GF-D8 (cell line): ENCODE measurements at places on chromosomes 6 and 20.

GRCh38 chr6:39407446-39407993 is 85.0 kb upstream of the KCNK16 start:
- DNase-seq = no peak

DNA sequence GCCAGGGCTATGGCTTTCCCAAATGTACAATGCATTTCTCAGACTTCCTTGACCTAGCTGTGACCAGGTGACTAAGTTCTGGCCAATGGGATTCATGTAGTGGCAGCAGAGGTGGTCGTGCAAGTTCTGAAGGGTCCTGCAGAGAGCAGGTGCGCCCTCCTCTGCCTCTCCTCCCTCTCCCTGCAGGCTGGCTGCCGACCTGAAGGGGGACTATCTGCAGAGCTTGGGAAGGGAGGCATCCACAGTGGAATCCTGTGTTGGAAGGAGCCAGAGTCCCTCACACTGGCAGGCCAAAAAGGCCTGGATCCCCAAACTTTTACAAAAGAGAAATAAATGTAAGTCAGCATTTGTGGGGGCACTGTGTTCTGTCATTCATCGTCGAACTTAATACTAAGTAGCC is 66.6 kb downstream of the CDH26 start:
- DNase-seq = no peak

DNA sequence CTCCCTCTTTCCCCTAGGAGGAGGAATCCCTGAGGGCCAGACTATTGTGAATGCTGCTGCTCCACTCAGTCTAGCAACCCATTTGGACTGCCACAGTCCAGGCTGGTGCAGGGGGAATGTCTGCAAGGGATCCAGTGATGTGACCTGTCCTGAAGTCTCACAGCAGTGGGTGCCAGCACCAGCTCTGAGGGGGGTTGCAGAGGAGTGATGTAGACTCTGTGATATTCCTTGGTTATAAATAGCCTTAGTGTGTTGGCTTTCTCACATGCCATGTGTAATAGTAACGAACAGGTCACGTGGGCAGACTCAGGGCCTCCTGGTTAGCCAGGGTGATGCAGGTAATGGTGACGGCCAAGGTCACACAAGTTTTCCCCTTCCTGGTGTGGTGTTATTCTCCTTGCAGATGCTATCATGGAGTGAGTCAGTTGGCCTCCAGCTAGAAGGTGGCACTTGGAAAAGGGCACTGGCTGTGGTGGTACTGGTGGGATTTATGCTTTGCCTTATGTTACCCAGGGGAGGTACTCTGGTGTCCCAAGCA is 404.4 kb downstream of the UTRN start:
- no peak for DNase-seq

- DNase-seq = peak; percentile 34
Measured at GRCh38 chr20:36873498-36874189, 2.3 kb upstream of the TLDC2 start.

DNA sequence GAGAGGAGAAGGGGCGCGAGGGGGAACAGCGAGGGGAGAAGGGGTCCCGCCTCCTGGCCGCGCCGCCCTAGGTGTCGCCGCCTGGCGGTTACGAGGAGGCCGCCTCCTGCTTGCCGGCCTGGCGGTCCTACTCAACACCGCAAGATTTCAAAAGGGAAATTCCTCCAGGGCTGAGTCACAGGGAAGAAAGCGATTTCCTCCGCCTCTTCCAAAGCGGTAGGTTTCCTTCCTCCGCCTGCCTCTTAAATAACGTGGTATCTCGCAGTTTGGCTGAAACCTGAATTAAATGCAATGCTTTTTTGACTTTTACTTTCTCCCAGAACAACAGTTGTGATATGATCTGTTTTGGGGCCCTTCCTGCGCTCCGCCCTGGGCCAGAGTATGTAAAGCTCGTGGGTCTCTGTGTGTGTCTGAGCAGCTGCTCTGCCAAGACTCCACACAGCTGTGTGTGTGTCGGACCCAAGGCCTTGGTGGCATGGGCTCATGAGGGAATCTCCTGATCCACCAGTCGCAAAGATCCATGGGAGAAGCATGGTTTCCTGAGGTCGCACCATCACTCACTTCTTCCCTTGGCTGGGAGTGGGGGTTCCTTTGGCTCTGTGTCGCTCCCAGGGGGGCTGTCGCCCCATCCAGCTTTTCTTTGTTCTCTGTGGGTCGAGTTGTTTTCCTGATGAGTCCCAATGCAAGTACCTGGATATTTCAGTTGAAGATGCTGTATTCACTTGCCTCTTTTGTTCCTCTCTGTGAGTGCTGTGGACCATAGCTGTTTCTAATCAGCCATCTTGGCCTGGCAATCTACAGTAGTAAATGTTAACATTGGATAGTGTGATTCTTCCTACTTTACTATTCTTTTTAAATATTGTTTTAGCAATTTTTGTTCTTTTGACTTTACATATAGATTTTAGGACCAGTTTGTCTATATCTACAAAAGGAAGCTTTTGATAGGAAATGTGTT is 31.6 kb upstream of the NOTCH4 start:
- peak; percentile 14 for DNase-seq

GRCh38 chr6:103723438-103724322 is 1136.0 kb downstream of the HACE1 start:
- no peak for DNase-seq

DNA sequence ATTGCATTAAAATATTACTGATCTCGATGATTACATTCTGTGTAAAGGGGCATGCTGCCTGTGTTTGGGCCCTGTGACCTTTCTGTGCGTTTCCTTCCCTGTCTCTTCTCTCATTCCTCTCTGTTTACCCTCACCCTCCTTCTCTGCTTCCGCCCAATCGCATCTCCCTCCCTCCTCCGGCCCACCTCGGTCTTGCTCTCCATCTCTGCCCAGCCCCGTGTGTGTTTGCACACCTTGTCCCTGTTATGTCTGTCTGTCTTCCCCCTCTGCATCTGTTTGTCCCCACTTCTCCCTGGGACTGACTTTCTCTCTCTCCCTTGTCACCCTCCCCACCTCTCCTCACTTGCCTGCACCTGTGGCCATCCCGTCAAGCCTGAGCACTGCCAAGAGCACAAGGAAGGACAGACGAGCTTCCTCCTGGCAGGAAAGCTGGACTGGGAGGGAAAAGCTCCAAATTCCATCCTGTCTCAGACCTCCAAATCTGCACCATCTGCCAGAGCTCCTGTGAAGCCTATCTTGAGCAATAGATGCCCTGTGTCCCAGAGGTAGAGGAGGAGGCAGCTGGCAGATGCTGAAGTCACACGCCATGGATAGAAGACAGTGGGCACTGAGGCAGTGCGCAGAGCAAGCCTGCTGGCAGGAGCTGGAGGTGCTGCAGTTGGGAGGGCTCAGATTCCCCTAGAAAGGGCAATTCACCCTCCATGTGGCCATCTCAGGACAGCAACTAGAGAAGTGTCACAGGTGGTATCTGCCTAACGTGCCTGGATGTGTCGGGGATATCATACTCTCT is 172.3 kb downstream of the PTPRT start:
- DNase-seq = no peak

DNA sequence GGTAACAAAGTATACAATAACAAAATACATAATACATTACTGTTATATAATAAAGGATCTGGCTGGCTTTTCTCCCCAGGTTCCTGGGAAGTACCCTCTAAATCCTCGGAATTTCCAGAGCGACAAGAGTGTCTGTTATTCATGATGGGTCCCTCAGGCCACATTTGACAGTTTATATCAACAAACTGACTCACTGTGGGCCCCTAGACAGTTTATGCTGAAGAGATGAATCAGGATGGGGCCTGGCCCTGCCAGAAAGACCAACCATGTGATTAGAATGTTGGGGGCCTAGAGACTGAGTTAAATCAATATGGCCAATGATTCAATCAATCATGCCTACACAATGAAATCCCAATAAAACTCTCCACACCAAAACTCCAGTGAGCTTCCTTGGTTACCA is 13.5 kb downstream of the USP45 start:
- DNase-seq = no peak

DNA sequence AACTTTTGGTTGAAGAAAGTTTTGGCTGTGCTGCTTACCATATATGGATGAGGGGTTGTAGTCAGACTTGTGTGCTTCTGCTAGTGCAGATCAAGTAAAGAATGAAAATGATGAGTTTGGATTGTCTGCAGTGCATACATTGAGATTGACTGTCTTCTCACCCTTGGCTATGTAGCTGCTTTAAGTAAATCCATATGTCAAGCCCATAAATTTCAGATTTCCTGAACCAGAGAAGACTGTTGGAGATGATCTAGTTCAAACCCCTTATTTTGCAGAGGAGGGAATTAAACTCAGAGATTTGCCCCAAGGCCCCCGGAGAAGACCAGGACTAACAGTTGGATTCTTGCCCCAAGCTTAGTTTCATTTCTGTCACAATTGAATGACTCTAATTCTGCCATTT is 67.2 kb downstream of the PKIB start:
- no peak for DNase-seq

GRCh38 chr6:143745166-143746133 is 67.7 kb downstream of the PHACTR2 start:
- no peak for DNase-seq

DNA sequence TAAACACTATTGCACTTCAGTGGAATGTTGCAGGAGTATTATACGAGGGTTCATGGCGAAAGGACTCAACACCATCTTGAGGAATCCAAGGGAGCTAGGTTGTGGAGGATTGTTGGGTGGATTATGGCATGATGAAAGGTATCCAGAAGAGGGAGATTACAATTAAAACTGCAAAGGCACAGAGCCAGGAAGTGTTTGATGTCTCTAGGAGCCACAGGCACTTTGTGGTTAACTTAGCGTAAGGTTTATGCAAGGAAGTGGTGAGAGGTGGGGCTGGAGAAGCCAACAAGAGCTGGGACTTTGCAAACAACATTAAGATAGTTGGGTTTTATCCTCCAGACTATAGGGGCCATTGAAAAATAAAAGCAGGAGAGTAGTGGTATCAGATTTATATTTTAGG is 86.6 kb upstream of the TPD52L1 start:
- DNase-seq = peak; percentile 19

- no peak for DNase-seq
Measured at GRCh38 chr6:18384621-18385020, 2.5 kb upstream of the RNF144B start.

- DNase-seq = no peak
Measured at GRCh38 chr6:122747573-122747972, 31.9 kb upstream of the FABP7 start.

DNA sequence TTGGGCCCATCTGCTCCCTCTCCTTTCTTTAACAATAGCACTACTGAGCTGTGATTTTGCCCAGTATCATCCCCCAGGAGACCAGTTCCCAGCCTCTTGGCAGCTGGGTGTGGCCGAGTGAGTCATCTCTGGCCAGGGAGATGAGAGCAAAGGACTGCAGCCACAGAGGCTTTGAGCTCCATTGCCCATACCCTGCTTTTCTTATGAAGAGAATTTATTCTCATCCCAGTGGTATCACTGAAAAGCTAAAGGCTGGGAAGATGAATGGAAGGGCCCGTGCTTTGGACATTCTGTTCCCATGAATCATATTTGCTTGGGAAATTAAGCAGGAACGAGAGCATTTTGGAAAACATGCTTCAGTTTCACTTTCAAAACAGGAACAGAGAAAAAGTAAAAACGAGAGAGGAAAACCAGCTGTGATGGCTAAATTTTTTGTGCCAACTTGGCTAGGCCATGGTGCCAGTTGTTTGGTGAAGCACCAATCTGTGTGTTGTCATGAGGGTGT is 14.9 kb downstream of the CST3 start:
- DNase-seq = no peak

- peak; percentile 82 for DNase-seq
Measured at GRCh38 chr6:110738899-110739365, 76.3 kb downstream of the CDK19 start.

GRCh38 chr20:56829788-56830385 is 200.8 kb downstream of the TFAP2C start:
- DNase-seq = no peak

- DNase-seq = no peak
Measured at GRCh38 chr6:15484140-15484539, 178.7 kb downstream of the DTNBP1 start.

GRCh38 chr6:163625265-163625664 is 210.7 kb downstream of the QKI start:
- no peak for DNase-seq

- DNase-seq = no peak
Measured at GRCh38 chr6:93916716-93917115, 497.4 kb upstream of the EPHA7 start.

GRCh38 chr6:16712931-16713484 is 48.3 kb downstream of the ATXN1 start:
- peak; percentile 84 for DNase-seq

DNA sequence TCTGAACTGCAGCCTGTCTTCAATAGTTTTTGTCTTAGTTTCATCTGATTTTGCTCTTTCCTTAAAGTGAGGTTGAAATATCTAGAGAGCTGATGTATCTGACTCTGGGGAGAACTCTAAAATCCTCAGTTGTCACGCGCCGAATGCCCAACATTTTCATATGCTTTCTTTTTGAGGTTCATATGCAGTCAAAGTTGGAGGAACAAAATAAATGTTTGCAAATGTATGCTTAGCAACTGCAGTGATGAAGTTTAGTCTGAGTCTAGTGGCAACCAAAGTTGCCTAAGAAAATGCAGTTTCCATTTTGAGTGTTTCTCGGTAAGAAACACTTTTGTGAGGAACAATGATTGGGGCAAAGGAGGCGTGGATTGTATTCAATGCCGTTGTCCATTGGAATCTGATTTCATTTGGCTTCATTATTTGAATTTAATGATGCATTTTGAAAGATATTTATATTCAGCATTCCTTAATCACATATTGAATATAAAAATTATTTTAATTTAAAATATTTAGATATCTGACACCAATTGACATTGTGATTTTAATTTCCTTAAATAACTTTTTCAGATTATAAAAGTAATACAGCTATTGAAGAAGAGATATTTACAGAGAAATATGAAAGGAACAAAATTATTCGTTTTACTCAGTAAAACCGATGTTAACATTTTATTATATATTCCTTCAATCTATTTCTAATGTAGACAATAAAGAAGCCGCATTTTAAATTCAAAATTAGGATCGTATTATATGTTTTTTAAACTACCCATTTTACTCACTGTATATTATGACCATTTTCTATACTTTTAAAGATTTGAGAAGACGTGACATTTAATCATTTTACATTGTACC is 122.0 kb downstream of the PLEKHG1 start:
- DNase-seq = no peak

DNA sequence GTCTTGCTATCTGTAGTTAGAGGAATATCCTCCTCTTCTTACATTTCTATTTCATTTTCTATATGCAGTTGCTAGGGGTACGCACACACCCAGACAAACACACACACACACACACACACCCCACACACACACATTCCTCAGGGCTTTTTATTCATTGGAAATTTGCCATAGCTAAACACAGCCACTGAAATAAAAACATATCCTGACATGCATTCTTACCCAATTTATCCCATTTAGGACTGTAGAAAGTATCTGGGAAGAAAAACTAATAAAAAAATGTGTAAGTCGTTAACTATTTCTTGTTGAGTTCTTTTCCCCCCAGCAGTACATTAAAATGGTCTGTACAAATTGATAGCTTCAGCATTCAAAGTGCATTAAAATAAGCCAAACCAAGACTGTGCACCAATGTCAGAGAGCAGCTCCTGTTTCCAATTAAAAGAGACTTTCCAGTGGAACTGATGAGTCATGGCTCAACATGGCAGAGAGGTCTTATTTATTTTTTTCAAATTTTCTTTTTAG is 357.9 kb upstream of the AGPAT4 start:
- no peak for DNase-seq
